ENCODE measurements at places on chromosomes 16 and 17.

DNA sequence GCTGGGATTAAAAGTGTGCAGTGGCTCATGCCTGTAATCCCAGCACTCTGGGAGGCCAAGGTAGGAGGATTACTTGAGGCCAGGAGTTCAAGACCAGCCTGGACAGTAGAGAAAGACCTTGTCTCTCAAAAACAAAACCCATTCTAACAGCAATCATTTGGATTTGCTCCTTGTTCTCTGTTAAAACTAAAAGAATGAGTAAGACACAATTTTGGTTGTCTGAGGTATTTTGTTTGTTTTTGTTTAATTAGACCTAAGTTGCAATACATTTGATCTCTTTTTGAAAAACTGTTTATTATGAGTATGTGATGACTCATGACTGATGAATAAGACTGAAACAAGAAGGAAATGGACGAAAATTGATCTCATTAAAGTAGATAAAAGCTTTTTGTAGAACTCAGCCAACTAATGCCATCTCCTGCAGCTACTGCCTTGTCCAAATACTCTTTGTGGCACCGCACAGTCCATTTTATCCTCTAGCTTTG lies 29.0 kb downstream of the GLG1 start:
- H3K36me3 ChIP-seq, result no peaks in the 10 kb centered on the region
- DNase-seq, result no peak
- H3K4me3 ChIP-seq, result no peak overlapping the region

DNA sequence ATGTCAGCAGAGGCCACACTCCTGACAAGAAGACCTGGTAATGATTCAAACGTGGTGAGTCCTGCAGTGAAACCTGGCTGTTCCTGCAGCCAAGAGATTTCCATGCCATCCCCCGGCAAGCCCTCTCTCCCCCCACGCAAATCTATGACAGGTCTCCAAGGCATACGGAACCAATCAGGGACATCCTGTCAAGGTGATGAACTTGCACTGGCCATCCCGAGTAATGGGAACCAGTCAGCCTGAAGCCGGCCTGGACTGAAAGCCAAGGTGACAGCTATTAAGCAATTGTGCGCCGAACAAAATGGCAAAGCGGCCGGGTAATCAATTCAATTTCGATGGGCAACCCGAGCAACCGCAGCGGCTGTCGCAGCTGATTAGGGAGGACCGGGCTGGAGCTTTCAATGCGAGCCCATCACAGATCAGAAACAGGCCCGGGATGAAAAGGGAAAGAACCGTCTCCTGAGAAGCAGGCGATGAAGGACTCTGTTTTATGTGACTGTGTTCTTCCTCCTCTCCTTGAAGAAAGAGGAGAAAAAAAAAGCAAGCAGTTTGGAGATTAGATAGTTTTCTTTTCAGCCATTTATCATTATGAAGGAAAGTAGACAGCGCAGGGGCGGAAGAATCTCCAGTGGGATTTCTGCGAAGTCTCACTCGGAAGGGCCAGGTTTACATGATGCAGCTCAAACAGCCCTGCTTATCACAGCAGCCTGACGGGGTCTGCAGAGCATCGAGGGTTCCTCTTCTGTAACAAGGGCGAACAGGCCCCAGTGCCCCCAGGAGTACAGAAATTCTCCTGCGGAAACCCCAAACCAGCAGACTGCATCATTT lies 35.2 kb downstream of the TBX4 start:
- H3K27me3 ChIP-seq, result no peaks in the 10 kb centered on the region
- H3K4me1 ChIP-seq, result no peaks in the 10 kb centered on the region
- no peak for DNase-seq
- no peak overlapping the region for H3K4me3 ChIP-seq

DNA sequence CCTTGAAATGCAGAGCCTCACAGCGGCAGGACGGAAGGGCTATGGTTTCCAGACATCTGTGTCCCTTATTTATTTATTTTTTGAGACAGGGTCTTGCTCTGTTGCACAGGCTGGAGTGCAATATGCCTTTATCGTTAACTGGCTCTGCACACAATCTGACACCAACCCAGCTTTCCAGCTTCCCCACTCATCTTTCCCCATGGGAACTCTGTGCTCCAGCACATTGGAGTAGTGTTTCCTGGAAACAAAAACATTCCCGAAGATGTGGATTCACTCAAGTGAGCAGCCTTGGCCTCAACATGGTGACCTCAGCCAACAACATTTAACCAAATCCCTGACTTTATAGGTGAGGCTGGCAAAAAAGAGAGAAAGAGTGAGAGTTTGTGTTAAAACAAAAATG lies 307.1 kb downstream of the TMEM114 start:
- no peak for DNase-seq
- no peaks in the 10 kb centered on the region for H3K36me3 ChIP-seq
- H3K27me3 ChIP-seq, result no peaks in the 10 kb centered on the region
- no peaks in the 10 kb centered on the region for H3K4me1 ChIP-seq
- H3K4me3 ChIP-seq, result no peak overlapping the region

- H3K27ac ChIP-seq, result no peak overlapping the region
- H3K36me3 ChIP-seq, result peaks cover 71% of the 10 kb centered on the region
- H3K4me1 ChIP-seq, result peaks cover 15% of the 10 kb centered on the region
- no peak for DNase-seq
- no peaks in the 10 kb centered on the region for H3K27me3 ChIP-seq
Observed at GRCh38 chr17:8234361-8235270, 13.2 kb downstream of the CTC1 start.

GRCh38 chr16:67155295-67156142 lies 4.2 kb downstream of the TRADD start:
- H3K4me1 ChIP-seq, result peaks cover 56% of the 10 kb centered on the region
- H3K27me3 ChIP-seq, result no peaks in the 10 kb centered on the region

GRCh38 chr17:69123626-69124025 lies 18.1 kb downstream of the ABCA6 start:
- no peak overlapping the region for H3K4me3 ChIP-seq
- no peaks in the 10 kb centered on the region for H3K36me3 ChIP-seq
- no peak overlapping the region for H3K27ac ChIP-seq

DNA sequence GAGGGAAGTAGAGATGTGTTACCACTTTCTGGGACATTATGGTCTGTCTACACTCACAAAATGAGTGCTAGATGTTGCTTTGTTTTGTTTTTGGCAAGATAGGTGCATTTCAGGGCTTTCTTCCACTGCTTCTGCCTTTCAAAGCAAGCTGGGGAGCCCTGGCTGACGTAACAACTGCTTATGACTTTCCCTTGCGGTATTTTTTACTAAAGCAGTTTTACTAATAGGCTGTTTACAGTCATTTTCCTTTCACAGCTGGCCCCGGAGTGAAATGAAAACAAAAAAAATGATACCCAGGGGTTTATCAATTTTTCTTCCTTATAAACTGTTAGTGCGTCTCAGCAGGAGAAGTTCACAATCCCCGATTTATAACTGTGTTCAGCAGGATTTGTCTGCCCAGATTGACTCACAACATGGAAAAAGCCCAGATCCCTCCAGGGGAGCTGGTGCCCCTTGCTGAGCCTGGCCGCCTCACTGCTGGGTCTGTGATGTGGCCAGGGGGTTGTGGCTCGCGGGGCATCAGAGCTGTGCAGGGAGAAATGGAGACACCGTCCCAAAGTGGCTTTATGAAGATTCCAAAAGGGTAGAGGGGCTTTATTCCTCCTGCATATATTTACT lies 184.4 kb upstream of the HS3ST3A1 start:
- peaks cover 2% of the 10 kb centered on the region for H3K36me3 ChIP-seq
- no peaks in the 10 kb centered on the region for H3K27me3 ChIP-seq
- DNase-seq, result no peak
- H3K4me3 ChIP-seq, result no peak overlapping the region
- H3K27ac ChIP-seq, result no peak overlapping the region
- no peaks in the 10 kb centered on the region for H3K4me1 ChIP-seq

DNA sequence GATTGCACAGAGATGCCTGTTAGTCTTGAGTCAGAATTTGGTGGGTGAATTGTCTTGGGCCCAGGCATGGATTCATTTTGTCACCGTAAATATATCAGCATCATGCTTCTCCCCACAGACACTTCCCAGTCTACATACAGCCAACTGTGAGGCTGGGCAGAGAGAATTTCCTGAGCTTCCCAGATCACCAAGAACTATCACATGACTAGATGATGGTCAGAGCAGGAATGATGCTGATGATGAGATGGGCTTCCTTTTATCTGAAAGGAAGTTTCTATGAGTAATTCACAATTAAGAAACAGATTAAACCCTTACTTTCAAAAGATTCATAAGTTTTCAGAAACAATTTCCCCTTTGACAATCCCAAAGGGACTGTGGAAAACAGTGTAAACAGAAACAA lies 323 bp upstream of the KRTAP9-9 start:
- no peak overlapping the region for H3K27ac ChIP-seq
- H3K4me3 ChIP-seq, result no peak overlapping the region
- no peaks in the 10 kb centered on the region for H3K4me1 ChIP-seq
- peaks cover 13% of the 10 kb centered on the region for H3K27me3 ChIP-seq
- no peak for DNase-seq

- H3K27ac ChIP-seq, result no peak overlapping the region
- no peak for DNase-seq
- no peaks in the 10 kb centered on the region for H3K27me3 ChIP-seq
- H3K36me3 ChIP-seq, result no peaks in the 10 kb centered on the region
- H3K4me3 ChIP-seq, result no peak overlapping the region
Observed at GRCh38 chr17:61783556-61784304, 79.6 kb downstream of the BRIP1 start.

DNA sequence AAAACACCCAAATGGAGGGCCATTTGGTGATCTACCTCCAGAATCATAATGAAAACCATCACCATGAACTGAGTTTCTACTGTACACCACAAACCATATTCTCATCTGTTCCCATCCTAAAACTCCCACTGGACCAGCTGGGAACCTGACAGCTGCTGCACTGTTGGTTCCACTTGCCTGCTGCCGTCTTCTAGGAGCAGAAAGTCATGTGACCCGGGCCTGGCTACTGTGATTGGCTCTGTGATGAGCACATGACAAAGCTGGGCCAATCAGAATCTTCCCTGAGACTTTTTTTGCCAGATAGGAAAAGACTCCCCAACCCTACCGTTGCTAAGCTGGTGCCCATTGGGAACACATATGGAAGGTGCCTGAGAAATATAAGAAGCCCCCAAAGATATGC lies 264.2 kb downstream of the MRTFB start:
- H3K27ac ChIP-seq, result no peak overlapping the region
- no peak overlapping the region for H3K4me3 ChIP-seq
- H3K36me3 ChIP-seq, result no peaks in the 10 kb centered on the region
- H3K27me3 ChIP-seq, result no peaks in the 10 kb centered on the region
- H3K4me1 ChIP-seq, result no peaks in the 10 kb centered on the region

DNA sequence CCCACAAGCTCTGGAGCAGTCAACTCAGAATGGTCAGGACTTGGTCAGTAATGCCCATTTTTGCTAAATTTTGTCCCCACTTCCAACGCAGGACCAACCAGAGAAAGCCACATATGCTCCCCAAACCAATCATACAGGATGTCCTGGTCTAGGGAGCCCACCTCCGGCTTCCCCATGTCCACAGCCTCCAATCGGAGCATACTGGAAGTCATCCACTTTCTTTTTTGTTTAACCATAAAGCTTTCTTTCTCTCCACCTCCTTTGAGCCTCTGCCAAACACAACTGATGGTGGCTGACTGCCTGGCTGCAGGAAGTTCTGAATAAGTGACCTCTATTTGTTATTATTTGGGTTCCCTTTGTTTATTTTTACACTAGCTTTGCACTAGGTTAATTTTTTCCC lies 549.1 kb downstream of the WWOX start:
- no peaks in the 10 kb centered on the region for H3K36me3 ChIP-seq
- no peak overlapping the region for H3K4me3 ChIP-seq
- no peaks in the 10 kb centered on the region for H3K27me3 ChIP-seq
- no peak overlapping the region for H3K27ac ChIP-seq

- H3K4me3 ChIP-seq, result no peak overlapping the region
- peaks cover 41% of the 10 kb centered on the region for H3K27me3 ChIP-seq
- H3K27ac ChIP-seq, result no peak overlapping the region
- peaks cover 15% of the 10 kb centered on the region for H3K4me1 ChIP-seq
- DNase-seq, result no peak
- no peaks in the 10 kb centered on the region for H3K36me3 ChIP-seq
Observed at GRCh38 chr16:85755929-85756768, 5.3 kb upstream of the C16orf74 start.

- H3K4me3 ChIP-seq, result no peak overlapping the region
- H3K27ac ChIP-seq, result no peak overlapping the region
- H3K4me1 ChIP-seq, result peaks cover 23% of the 10 kb centered on the region
- H3K27me3 ChIP-seq, result no peaks in the 10 kb centered on the region
- no peaks in the 10 kb centered on the region for H3K36me3 ChIP-seq
- peak; percentile 42 for DNase-seq
Observed at GRCh38 chr16:85448557-85449190, 164.4 kb upstream of the GSE1 start.

GRCh38 chr16:72788269-72788809 lies 259.6 kb downstream of the ZFHX3 start:
- DNase-seq, result no peak
- peak overlapping the region; percentile 60 for H3K4me3 ChIP-seq
- no peaks in the 10 kb centered on the region for H3K36me3 ChIP-seq
- no peak overlapping the region for H3K27ac ChIP-seq

DNA sequence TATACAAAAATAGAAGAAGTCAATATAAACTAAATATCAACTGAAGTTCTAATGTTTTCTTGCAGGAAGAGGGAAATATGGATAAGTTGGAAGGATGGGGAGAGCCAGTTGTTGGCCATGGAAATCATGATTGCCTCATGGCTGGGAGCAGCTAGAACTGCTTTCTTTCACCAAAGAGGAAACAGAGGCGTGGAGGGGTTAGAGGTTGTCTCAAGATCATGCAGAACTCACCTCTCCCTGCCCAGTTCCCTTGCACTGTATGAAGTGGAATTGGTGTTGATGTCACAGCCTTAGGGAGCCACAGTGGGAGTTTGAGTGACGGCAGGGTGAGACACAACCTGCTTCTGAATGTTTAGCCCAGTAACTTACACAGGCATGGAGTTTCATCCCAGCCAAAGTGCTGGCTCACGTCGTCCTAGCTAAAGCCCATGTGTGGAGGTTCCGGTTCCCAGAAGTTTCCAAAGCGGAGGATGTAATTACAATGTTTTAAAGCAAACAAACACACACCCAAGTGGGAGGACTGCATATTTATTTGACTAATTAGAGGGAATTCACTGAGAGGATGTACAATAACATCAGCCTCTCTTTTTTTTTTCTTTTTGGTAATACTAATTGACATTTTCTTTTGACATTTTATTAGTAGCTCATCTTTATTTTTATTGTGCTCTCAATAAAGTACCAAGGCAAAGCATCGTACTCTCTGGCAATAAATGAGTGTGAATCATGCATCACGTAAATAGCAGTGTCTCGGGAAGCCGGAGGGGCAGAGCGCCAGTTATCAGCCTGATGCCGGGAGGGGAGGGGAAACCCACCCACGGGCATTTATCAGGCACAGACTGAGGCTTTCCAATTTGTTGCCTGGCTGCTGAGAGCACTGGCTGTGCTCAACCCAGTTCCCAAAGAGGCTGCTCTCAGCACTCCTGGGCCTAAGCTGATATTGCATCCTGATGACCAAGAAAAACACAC lies 118.7 kb upstream of the CDH5 start:
- H3K36me3 ChIP-seq, result no peaks in the 10 kb centered on the region
- no peak overlapping the region for H3K27ac ChIP-seq
- H3K27me3 ChIP-seq, result peaks cover 7% of the 10 kb centered on the region
- no peaks in the 10 kb centered on the region for H3K4me1 ChIP-seq
- DNase-seq, result no peak
- no peak overlapping the region for H3K4me3 ChIP-seq

- H3K4me1 ChIP-seq, result no peaks in the 10 kb centered on the region
- H3K4me3 ChIP-seq, result no peak overlapping the region
- no peak overlapping the region for H3K27ac ChIP-seq
- H3K36me3 ChIP-seq, result peaks cover 5% of the 10 kb centered on the region
- H3K27me3 ChIP-seq, result no peaks in the 10 kb centered on the region
Observed at GRCh38 chr16:88017587-88018101, 66.4 kb downstream of the BANP start.

Measured in activated CD4-positive, alpha-beta memory T cell treated with anti-CD3 and anti-CD28 coated beads for 36 hours (primary cell).